Naive thymus-derived CD4-positive, alpha-beta T cell (primary cell): ENCODE measurements at places on chromosomes 4 and X.

- no peak for DNase-seq
Measured at GRCh38 chrX:77640702-77641101, 145.3 kb downstream of the ATRX start.

- no peak for DNase-seq
Measured at GRCh38 chrX:150446151-150446550, 83.0 kb downstream of the MAMLD1 start.

DNA sequence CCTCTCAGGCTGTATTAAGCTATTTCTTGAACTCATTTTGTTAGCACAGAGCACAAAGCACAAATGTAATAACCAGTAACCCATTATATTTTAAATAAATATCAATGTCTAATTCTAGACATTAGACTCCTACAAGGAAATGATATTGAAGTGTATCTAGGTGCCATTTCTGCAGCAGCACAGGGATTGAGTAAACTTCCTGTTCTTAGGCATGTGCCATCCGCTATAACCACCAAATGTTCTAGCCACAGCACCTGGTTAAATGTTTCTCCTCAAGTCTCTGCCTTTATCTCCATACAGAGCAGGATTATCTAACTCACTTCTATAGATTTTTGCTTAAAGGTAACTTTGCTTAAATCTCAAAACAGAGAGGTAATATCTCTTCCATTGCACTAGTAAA, 51.4 kb downstream of the SGMS2 start:
- no peak for DNase-seq

DNA sequence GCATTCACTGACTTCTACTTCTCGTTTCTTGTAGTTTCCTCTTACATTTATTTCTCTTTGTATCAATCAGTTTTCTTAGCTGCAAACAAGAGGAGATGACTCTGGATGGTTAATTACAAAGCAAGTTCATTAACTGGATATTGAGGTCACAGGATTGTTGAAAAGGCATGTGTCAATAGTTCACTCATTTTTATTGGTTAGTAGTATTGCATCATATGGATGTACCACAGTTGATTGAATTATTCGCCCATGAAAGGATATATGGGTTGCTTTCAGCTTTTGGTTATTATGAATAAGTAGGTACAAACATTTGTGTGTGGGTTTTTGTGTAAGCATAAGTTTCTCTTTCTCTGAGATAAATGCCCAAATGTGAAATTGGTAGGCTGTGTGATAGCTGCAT, 21.8 kb upstream of the ARHGEF6 start:
- DNase-seq = no peak

DNA sequence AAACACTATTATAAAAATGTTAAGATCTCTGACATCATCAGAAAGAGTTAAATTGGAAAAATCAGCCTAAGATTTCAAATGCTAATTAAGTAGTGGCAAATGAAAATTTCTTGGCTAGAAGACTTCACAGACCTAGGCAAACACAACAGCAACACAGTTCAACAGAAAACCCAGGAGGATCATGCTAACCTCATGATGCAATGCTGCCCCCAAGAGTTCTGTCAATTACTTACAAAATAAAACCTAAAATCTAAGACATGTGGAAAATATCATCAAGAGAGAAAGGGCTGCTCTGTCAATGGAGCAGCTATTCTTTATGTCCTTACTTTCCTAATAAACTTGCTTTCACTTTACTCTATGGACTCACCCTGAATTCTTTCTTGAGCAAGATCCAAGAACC, 21.0 kb downstream of the S100G start:
- DNase-seq = peak; percentile 33
